Activated T-cell treated with anti-CD3 and anti-CD28 coated beads for 48 hours (primary cell): ENCODE measurements at places on chromosomes 2 and 18.

GRCh38 chr2:145123606-145124005 is 603.7 kb upstream of the ZEB2 start:
- DNase-seq: no peak

- DNase-seq: no peak
Observed at GRCh38 chr2:21067859-21068537, 24.1 kb upstream of the APOB start.

- DNase-seq: no peak
Observed at GRCh38 chr2:22829791-22830190, 555.2 kb upstream of the KLHL29 start.

DNA sequence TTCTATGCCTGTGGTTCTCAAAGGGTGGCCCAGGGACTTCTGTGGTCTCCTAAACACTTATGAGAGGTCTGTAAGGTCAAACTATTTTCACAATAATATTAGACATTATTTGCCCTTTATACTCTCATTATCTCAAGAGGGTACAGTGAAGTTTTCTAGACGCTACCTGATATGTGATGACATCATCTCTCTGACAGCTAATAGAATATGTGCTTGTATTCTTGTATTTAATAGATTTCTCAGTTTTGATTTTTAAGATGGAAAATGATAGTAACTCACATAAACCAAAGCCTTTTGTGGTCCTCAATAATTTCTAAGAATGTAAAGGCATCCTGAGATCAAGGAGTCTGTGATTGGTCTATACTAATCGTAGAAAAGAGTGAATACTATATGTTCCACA is 265.1 kb downstream of the ZNF521 start:
- DNase-seq: no peak

DNA sequence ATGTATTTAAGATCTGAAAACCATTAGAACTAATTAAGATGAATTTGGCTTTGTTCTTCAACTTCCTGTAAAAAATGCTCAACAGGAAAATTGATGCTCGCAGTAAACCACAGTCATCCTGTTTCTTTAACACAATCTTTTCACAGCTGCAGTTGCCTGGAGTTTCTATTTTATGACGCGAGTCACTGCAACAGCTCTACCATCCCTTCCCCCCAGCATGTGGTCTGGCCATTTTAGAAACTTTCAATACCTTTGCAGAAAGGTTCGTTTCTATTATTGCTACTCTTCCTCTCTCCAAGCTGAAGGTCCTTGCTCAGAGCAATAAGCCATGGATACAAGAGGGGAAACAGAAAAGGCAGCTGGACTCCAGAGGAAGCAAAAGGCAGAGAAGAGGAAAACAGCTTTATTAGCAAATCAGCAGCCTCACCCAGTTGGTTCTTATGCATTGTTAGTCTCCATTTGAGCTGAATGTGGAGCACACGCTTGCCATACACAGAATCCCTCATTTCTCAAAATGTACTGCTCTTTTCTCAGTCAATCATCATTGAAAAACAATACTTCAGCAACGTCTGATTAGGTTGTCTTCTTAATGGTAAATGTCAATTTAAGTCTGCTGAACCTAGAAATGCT is 3.9 kb downstream of the WIPF1 start:
- DNase-seq: peak; percentile 42

GRCh38 chr18:36330435-36331052 is 33.0 kb downstream of the FHOD3 start:
- no peak for DNase-seq

DNA sequence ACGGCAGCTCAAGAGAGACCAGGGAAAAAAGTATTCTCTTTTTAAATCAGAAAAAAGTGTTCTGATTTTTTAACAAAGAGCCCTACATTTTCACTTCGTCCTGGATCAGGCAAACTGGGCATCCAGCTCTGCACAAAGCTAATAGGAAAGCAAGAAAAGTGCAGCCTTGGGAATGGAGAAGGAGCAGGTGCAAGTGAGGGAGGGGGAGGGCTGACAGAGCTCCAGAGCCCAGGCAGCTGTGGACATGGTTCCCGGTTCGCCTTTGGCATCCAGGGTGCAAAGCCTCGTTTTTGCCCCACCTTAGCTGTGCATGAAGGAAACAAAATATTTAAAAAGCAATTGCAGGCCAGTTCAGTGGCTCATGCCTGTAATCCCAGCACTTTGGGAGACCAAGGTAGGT is 82.2 kb downstream of the FAM124B start:
- no peak for DNase-seq

GRCh38 chr2:241135737-241136136 is 13.5 kb downstream of the PASK start:
- DNase-seq: no peak

DNA sequence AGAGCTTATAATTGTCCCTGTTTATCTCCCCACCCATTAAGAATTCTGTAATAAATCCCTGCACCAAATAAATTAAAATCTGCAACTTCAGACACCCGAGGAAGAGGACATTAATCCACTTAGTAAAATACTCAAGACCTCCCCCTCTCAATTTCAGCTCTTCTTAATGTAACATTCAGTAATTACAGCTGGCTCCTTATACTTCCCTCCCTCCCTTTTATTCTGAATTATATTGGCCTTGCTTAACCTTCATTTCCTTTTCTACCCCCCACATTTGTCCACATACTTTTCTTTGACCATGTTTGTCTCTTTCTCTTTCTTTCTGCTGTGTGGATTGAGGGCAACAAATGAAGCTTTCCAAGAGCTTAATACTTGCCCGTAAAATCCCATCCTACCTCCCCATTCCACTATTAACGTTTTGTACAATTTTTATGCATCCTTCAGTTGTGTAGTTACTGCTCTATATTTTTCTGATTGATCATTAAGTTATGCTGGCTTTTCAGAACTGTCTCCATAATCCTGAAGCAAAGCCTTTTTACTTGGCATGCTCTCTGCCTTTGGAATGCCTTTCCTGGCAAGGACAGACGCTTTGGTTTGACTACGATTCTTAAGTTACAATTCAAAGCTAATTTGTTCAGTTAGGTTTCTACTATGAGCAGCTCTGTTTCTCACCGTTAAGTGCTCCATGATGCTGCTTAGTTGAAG is 580.1 kb downstream of the ZEB2 start:
- DNase-seq: no peak

GRCh38 chr18:58772161-58772560 is 92.5 kb upstream of the ZNF532 start:
- no peak for DNase-seq

GRCh38 chr18:3689986-3690763 is 240.2 kb downstream of the TGIF1 start:
- DNase-seq: no peak

- no peak for DNase-seq
Observed at GRCh38 chr2:128726911-128727310, 408.2 kb upstream of the HS6ST1 start.

- no peak for DNase-seq
Observed at GRCh38 chr2:106025796-106026195, 168.3 kb downstream of the UXS1 start.

- no peak for DNase-seq
Observed at GRCh38 chr18:75916624-75916982, 489.1 kb upstream of the SMIM21 start.

GRCh38 chr18:60024857-60025256 is 125.1 kb downstream of the PMAIP1 start:
- DNase-seq: no peak

DNA sequence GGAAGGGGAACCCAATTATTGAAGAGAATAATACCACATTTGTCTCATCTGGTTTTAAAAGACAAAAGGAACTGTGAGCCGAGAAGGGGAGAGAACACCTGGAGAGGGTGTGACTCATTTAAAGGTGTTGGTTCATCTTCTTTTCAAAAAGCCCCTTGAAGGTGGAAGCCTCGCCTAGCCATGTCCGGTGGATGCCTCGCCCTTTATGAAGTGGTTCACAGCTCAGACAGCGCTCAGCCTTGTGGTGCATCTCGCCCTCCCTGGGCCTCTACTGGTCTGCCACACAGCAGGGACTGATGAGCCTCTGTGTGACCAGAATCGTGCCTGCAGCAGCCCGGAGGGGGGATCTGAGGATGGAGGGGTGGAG is 290.0 kb upstream of the CXCR4 start:
- no peak for DNase-seq

GRCh38 chr2:196959734-196960338 is 33.3 kb upstream of the PGAP1 start:
- no peak for DNase-seq

DNA sequence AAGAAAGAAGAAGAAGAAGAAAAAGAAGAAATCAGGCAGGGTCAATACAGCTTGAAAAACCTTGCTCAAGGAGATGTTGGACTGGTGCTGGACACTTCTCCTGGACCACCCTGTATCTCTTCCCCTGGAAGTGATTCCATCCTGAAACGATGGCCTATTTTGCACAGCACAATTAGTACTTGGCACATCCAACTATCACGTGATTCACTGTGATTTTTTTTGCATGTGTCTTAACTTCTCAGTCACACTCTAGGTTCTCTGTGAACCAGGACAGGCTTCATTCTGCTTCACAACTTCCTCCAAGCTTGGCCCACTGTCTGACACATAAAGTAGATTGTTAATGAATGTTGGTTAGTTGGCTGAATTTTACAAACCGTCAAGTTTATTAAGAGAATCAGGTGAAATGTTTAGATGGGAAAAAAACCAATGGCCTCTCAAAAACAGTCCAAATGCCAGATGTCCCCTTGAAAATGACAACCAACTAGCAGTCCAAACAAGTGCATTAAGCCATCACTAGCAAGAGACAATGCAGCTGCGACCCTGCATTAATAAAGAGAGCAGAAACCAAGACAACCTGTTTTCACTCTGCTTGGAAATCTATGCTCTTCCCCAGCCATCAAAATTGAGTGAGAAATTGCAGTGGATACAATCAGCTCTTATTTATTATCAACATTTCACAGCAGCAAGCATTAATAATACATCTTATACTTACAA is 300.0 kb upstream of the CHAC2 start:
- DNase-seq: no peak

GRCh38 chr18:24987303-24988252 is 364.4 kb downstream of the ZNF521 start:
- no peak for DNase-seq

GRCh38 chr2:28650266-28650584 is 101.4 kb upstream of the PPP1CB start:
- no peak for DNase-seq

GRCh38 chr2:73031725-73032701 is 39.5 kb downstream of the SFXN5 start:
- DNase-seq: no peak

GRCh38 chr2:128617029-128617590 is 298.4 kb upstream of the HS6ST1 start:
- no peak for DNase-seq

DNA sequence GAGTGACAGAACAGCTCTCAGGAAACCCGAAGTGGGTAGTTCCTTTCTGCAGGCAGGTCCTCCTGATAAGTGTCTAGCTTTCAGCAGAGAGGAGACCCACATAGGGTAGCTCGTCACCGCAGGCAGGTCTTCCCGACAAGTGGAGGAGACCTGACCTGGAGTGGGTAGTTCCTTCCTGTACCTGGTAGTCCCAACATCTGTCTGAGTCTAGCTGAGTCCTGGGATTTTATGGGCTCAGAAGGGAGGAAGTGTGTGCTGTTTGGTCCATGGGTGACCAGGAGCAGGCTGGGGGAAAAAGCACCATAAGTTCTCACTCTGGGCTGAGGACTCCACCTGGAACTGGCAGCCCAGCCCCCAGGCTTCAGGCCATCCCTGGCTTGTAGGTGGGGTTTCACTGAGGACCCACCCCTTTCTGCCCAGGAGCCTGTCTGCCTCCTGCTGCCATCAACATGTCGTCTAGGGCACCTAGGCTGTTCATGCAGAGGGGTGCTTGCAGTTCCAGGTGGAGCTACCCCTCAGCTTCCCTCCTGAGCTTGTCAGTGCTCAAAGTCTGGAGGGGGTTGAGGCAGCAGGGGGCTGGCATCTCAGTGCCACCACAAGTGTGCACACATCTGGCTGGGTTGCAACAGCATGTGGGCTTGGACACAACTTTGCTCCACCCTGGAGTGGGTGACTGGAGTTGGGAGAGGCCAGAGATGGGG is 9.4 kb downstream of the DYSF start:
- no peak for DNase-seq

DNA sequence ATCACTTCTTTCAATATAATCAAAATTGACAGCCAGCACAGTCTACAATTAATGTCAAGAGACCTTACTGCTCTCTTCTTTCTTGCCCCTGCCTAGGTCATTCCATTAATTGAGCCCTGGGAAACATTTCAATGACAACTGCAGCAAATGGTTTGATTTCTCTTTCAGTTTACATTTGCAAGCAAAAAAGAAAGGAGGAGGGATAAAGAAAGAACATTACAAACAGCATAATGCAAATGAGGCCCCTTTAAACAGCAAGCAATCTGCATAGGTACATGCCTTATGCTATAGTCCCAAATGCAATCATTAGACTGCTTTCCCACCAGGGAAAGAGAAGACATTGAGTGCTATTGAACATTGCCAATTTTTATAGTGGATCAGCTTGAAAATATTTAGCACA is 655.0 kb upstream of the CDH2 start:
- DNase-seq: no peak

- no peak for DNase-seq
Observed at GRCh38 chr18:79429785-79430281, 34.1 kb downstream of the NFATC1 start.

- DNase-seq: no peak
Observed at GRCh38 chr2:167749660-167750059, 497.7 kb downstream of the STK39 start.

- no peak for DNase-seq
Observed at GRCh38 chr2:27762951-27763906, 8.3 kb upstream of the MRPL33 start.

GRCh38 chr18:59268721-59269562 is 4.3 kb downstream of the RAX start:
- peak; percentile 65 for DNase-seq

DNA sequence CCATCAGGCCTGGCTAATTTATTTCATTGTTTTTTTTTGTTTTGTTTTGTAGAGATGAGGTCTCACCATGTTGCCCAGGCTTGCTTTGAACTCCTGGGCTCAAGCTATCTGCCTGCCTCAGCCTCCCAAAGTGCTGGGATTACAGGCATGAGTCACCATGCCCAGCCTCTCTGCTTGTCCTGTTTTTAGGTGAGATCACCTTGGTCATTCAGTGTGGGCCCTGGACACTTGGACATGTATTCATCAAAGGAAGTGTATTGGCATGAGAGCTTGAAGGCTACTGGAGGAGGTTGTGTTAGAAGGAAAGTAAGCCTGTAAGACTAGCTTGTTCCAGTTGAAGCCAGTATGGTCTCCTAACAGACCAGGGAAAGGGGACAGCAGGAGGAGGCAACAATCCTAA is 229.2 kb upstream of the RGPD4 start:
- no peak for DNase-seq
